ENCODE measurements at places on chromosomes 5 and 9. TPM values are rescaled to one million over a fixed set of nuclear protein-coding genes. Genes with fewer than 3 reads are reported as not detected.

ECSCR gene
- total RNA-seq, result 11.3 TPM

SLC1A3 gene
- total RNA-seq, result 418 TPM

FBLL1 gene
- 53.7 TPM for total RNA-seq

PTCD2 gene
- 8.5 TPM for total RNA-seq

OGN gene
- total RNA-seq, result 11.8 TPM

SLCO4C1 gene
- 0.92 TPM for total RNA-seq

EFCAB9 gene
- not detected for total RNA-seq
